ENCODE measurements at places on chromosomes 3 and 15.

DNA sequence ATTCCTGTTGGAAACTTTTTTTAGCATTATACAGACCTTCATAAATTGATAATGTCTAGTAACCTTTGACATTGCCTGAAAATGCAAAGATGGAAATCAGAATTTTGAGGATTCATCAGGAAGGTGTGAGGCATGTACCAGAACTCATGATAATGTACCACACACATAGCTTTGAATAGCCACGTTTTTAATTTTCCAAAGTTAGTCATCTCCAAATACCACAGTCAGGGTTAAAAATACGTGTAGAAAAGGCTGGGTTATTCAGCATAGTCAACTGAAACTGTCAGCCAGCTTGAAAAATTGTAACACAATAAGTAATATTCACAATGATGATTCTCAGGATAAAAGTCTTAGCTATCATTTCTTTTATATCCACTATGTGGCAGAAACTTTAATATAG, 102.0 kb upstream of the THRB start:
- no peak for DNase-seq

GRCh38 chr15:67784090-67784781, 41.1 kb upstream of the SKOR1 start:
- DNase-seq = no peak

GRCh38 chr3:385151-385550, 188.6 kb downstream of the CHL1 start:
- no peak for DNase-seq

DNA sequence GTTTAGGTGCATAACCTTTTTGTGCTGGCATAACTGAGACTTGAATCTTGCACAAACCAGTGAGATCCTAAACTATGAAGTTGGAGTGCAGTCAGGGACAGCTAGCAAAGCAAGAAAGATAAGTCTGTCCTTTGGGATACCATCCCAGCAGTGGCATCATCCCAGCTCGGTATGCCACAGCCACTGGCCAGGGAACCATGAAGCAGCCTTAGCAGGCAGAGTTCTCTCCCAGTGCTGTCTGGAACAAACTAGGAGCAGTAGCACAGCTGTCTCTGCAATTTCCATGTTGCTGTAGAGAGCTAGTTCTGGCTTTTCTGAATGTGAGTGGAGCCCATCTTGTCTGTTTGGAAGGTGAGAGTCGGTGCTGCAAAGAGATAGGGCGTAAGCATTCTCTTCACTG, 130.3 kb downstream of the DTWD1 start:
- no peak for DNase-seq

DNA sequence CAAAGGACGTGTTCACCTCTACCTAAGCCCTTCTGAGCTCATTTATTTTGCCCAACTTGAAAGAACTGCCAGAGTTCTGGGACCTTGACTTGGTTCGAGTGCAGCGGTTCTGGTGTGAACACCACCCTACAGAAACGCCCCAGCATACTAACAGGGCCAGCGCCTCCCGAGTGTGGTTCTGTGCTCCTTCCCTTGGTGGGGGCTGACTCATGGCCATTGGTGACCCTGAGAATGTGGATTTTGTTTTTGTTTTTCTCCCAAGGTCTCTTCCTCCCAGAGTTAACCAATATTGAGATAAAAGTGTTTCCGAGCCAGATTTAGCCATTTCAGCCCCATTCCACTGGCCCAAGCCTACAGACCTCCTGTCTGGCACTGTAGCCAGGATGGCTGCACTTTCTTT, 27.9 kb downstream of the SEMA7A start:
- no peak for DNase-seq

DNA sequence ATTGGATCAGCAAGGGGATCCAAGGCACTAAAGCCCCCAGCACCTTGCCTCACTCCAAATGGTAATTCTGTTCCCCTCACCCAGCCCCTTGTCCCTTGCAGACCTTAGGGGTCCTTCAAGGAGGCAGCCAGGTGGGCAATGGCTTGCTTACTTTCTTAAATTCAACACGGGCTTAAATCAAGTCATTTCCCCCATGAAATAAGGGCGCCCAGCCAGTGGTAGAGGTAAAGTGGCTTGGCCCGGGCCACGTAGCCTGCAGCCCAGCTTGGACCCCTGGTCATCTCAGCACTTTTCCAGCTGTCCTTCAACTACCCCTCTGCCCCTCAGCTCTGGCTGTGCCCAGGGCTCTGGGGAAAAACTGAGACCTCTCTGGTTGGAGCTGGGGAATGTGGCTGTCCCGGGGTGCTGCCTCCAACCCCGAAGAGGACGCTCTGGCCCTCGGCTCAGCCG, 1.2 kb downstream of the PSTPIP1 start:
- no peak for DNase-seq

DNA sequence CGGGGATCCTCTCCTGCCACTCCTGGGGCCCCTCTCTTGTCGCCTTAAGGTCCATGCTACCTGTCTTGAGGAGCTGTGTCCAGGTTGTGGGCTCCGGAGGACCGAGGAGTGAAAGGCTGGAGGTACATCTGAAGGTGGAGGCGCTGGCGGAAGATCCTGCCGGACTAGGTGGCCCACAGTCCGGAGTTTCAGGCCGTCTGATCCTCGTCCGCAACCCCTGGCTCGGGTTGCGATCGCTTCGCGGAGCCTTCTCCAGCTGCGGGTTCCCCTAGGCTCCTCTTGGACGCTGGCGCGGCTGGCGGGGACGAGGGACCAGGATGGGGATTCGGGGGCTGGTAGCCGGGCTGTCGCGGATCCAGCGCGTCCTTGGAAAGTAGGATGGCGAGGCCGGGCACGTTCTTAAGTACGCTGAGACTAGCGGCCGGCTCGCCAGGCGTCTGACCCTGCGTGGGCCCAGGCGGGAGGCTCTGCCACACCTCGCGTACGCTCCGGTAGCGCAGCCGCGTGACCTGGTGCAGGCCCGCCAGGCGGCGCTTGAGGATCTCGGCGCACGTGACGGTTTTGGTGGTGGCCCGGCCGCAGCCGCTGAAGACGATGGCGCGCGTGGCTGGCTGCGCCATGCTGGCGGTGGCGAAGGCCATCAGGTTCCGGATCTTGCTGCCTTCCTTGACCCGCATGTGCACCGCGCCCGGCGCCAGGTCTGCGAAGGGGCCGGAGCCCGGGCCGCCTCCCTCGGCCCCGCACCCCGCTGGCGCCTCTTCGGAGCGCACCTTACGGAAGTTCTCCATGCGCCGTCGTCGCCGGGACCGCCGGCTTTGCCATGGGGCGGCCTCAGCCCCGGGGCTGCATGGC, 550 bp downstream of the RPP25 start:
- DNase-seq = peak; percentile 71
